ENCODE measurements at places on chromosomes 4 and X. TPM values are rescaled to one million over a fixed set of nuclear protein-coding genes. Genes with fewer than 3 reads are reported as not detected.

GRCh38 chr4:149702414-149703293 lies 113.0 kb downstream of the IQCM start:
- no peak for DNase-seq

Gene HS6ST2
- 0.87 TPM for total RNA-seq

GRCh38 chr4:133943081-133943480 lies 258.5 kb downstream of the PABPC4L start:
- no peak for DNase-seq

- no peak for DNase-seq
These were observed 706 bp downstream of the CHIC1 start for GRCh38 chrX:73563738-73564068.

GRCh38 chr4:122017296-122017695 lies 65.4 kb upstream of the TRPC3 start:
- no peak for DNase-seq

GRCh38 chr4:145842224-145842887 lies 96.3 kb downstream of the ZNF827 start:
- DNase-seq = no peak

- no peak for DNase-seq
These were observed 43.7 kb downstream of the RPS6KA6 start for GRCh38 chrX:84144281-84144680.

DNA sequence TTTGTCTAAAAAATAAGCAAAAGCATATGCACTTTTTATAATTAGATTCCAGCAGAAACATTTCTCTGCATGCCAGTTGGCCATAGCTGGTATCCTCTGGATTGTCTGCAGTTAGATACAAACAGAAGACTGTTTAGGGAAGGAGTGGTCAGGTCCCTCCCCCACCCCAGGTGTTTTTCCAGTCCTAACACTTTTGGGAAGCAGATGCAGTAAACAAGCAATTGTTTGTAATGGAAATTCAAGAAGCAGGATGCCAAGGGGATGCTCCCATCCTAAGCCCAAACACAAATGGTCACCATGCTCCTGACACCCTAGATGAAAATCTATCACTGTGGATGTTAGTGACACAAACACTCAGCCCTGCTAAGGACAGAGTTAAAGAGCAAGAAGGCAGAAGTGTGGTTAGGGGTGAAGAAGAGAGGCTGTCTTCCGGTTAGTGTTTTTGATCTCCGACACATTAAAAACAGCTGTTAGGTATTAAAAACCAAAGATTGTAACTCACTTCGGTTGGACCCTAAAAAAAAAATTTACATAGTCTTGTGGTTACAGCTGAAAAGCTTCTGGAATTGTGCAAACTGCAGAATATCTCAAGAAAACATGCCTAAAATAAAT lies 7.9 kb downstream of the LEF1 start:
- no peak for DNase-seq

- DNase-seq = no peak
These were observed 1.4 kb downstream of the ADGRL3 start for GRCh38 chr4:61201561-61201960.

DNA sequence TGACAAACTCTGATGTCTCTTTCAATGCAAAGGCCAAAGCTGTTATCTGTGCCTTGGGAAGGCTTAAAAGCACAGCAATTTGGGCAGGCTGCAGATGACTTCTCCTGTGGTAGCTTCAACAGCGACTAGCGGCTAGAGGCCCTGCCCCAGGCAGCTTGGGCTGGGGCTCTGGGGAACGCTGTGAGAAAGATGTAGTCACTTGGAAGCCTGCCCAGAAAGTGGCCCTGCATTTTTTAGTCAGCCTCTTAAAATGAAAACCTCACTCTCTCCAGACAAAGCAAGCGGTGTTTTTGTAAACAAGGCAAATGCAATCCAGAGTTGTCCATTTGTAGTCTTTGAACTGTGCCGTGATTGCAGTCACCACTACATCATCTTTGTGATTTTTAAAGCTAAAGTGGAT lies 27.5 kb downstream of the PCYT1B start:
- no peak for DNase-seq

Gene TMEM185A
- 19.8 TPM for total RNA-seq

Gene SPOCK3
- total RNA-seq = 0.47 TPM

GRCh38 chr4:108493596-108493931 lies 126.8 kb upstream of the RPL34 start:
- no peak for DNase-seq

Gene LEF1
- total RNA-seq = 1.4 TPM

DNA sequence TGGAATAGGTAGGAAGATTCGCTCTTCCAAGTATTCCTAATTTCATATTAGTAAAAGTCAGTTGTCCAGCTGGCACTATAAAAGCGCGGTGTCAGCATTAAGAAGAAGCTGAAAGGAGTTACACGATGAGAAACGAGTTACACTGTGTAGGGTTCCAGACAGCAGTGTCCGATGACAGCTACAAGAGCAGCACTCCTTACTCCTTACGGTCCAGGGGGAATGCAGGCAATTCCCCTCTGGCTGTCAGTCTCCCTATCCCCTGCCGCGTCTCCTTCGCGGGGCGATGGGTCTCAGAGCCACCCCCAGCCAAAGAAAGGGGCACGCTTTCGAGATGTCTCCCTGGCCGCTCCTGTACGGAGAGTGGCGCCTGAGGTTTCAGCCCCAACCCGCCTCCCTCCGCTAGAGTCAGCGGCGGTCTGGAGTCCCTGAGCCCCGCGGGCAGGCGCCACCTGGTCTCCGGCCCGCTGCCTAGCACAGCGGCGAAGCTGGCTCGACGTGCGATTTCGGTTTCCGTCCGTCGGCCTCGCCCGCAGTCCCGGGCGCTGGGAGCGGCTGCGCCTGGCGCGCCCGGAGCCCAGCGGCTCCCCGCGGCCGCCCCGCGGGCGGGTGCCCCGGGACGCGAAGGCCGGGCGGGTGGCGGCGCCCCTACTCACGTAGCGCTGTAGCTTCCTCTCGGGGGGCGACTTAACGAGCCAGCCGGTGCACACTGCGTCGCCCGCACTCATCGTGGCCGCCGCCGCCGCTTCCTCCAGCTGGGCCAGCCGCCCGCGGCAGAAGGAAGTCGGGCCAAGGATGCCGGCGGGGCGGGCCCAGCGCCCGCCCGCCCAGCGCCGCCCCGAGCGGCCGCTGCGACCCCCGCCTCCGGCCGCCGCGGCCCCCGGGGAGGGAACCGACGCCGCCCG lies at the start of gene GAB3:
Gene GAB3 (minus strand): TSS at position 777 of the 902 bp plus-strand sequence. CDS start 52 bp downstream, at position 725.
- DNase-seq = no peak

GRCh38 chr4:155749041-155749440 lies 9.8 kb upstream of the GUCY1B1 start:
- no peak for DNase-seq

- no peak for DNase-seq
These were observed 17.2 kb downstream of the SLC4A4 start for GRCh38 chr4:71355971-71356370.

Gene NPNT
- total RNA-seq = 40.9 TPM

Gene SMIM10
- total RNA-seq = 0.85 TPM

Gene LUZP4
- not detected for total RNA-seq

Gene CEP135
- total RNA-seq = 4.9 TPM

GRCh38 chrX:149570668-149571067 lies 16.6 kb downstream of the MAGEA9B start:
- no peak for DNase-seq

Gene FAM241A
- total RNA-seq = 1.6 TPM

DNA sequence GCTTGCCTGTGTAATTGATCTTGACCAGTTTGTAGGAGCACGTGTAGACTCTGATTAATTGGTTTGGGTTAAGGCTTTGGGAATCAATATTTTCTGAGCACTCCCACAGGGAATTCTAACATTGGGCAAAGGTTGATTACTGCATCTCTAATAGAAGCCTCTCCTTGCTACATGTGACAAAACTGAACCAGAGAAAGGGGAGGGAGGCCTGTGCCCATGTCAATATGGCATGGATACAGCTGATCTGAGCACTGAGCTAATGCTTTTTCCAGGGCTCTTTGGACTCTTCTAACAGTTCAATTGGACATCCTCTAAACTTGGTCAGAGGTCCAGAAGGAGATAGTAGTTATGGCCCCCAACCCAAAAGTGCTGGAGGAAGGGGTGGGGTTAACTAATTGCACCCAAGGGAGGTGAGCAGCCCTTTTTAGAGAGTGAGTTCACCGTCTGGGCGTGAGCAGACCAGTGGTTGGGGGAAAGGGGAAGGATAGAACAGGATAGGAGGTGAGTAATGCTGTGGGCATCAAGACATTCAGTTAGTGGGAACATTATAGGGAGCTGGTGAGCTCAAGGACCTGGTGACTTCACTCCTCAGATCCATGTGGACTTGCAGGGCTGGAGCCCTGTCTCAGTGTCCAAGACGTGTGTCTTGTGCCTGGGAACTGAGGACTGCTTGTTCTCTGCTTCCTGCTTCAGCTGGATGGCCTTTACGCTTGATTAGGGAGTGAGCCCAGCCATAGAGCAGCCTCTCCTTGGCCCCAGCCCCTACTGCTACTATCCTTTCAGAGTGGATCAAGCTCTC lies 22.8 kb downstream of the MSN start:
- DNase-seq = no peak

DNA sequence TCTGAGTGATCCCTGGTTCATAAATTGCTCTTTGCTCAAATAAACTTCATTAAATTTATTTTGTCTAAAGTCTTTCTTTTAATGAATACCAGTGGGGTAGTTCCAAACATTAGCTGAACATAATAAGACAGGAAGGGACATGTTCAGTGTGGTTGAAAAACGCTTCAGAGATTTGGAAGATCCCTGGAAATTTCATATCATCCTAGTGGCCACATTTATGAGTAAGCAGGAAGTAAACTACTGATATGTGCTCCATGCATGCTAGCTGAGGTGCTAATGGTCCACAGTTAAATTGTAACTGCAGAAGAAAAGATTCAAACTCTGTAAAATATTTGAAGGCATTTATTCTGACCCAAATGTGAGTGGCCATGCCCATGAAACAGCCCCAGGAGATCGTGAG lies 1328.7 kb downstream of the ADGRL3 start:
- DNase-seq = no peak

DNA sequence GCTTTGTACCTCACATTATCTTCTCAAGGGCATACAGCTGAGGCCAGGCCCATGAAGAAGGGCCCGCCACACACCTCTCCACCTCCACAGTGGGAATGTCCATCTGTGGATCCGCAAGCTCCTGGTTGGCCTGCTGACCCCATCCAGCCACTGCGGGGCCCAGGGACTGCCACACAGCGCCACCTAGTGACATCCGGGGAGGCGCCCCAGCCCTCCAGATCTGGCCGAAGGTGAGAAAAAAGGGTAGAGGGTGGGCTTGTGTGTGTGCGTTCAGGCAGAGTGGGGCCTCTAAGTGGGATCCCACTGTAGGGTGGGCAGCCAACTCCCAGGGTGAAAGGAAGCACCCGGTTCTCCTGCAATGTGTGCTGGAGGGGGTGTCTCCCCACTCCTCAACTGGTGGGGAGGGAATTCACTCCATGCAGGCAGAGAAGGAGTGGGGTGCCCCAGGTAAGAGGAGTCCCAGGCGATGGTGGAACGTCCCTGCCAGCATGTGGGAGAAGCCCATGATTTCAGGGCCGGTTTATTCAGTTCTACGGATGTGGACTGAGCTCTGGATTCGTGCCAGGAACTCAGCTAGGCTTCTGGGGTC lies 117.3 kb downstream of the ENPP6 start:
- peak; percentile 36 for DNase-seq

DNA sequence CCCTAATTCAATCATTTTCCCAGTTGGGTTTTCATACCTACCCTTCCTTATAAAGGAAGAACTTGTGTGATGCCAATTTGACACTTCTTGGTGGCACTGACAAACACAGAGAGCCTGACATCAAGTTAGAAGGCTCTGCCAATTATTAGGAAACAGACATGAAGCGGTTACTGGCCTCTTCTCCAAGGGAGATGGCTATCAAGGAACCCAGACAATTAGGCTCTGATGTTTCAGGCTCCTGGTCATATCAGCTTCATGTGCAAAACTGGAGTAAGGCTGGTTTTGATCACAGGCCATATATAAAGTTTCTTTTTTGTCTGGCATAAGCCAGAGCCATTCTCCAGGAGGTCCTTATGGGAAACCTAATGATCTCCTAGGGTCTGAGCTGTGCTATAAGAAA lies 428 bp downstream of the ARL13A start:
- DNase-seq = no peak

GRCh38 chrX:91434351-91435168 lies at the start of gene PABPC5:
Gene PABPC5 (plus strand): TSS chrX:91434839. CDS start chrX:91435578, 739 bp downstream.
- DNase-seq = peak; percentile 27

DNA sequence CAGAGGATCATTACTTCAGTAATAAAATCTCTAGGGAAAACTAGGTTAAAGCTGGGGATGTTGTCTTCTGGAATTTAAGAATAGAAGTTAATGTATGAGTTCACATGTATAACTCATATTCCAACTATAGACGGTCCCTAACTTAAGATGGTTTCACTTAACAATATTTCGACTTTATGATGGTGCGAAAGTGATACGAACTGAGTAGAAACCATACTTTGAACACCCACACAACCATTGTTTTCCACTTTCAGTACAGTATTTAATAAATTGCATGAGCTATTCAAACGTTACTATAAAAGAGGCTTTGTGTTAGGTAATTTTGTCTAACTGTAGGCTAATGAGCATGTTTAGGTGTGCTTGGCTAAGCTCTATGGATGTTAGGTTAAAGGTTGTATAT lies 38.7 kb downstream of the CCSER1 start:
- DNase-seq = no peak

- DNase-seq = peak; percentile 59
These were observed 59.6 kb downstream of the DCX start for GRCh38 chrX:111352424-111352823.

Gene NR0B1
- not detected for total RNA-seq

Gene PDGFRA
- 30.8 TPM for total RNA-seq

Gene RBM46
- not detected for total RNA-seq

Gene H2BW1
- not detected for total RNA-seq

DNA sequence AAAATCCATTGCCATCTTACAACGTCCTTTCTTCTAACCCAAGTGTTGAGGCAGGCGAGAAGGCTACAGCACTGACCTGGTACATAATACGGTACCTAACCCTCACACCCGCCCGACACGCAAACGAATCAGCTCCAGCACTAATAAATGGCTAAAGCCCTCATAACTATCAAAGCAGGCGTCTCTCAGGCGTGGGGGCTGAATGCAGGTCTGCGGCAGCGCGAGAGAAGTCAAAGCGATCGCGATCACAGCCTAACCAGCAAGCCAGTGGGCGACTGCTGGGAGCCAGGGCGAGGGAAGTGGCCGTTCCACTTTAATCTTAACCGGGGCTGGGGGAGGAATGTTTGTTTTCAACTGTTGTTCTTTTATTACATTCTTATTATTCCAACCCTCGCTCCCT lies 1.5 kb downstream of the CDX4 start:
- no peak for DNase-seq

Gene TCEAL3
- total RNA-seq = 8.3 TPM

- DNase-seq = no peak
These were observed 8.8 kb downstream of the C4orf50 start for GRCh38 chr4:6009452-6009851.

DNA sequence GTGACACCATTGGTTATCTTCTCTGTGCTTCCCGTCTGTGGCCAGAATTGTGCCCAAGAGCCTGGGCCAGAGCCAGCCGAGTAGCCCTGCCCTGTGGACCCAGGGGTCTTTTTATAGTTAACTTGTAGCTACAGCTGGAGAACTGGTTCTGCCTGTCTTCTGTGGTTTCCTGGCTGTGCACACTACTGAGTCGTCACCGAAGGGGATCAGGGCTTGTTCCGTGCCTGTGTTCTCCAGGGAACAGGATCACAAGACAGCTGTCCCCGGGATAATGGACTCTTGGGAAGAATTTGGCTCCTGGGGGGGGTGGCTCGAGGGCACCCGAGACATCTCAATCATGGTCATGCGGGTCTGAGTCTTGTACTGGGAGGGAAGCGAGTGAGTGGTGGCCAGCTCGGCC lies 22.1 kb upstream of the OPN1LW start:
- DNase-seq = no peak

- DNase-seq = no peak
These were observed 82.2 kb downstream of the TENM3 start for GRCh38 chr4:182325397-182325796.

- no peak for DNase-seq
These were observed 13.7 kb upstream of the KCTD8 start for GRCh38 chr4:44462259-44462658.

Gene AMBN
- total RNA-seq = not detected

Gene XAGE1A
- not detected for total RNA-seq

Data from left colon (tissue), 2 donors.